ENCODE measurements at places on chromosomes 16 and 17.

- no peak for DNase-seq
Measured at GRCh38 chr17:6637458-6637840, 3.1 kb downstream of the KIAA0753 start.

DNA sequence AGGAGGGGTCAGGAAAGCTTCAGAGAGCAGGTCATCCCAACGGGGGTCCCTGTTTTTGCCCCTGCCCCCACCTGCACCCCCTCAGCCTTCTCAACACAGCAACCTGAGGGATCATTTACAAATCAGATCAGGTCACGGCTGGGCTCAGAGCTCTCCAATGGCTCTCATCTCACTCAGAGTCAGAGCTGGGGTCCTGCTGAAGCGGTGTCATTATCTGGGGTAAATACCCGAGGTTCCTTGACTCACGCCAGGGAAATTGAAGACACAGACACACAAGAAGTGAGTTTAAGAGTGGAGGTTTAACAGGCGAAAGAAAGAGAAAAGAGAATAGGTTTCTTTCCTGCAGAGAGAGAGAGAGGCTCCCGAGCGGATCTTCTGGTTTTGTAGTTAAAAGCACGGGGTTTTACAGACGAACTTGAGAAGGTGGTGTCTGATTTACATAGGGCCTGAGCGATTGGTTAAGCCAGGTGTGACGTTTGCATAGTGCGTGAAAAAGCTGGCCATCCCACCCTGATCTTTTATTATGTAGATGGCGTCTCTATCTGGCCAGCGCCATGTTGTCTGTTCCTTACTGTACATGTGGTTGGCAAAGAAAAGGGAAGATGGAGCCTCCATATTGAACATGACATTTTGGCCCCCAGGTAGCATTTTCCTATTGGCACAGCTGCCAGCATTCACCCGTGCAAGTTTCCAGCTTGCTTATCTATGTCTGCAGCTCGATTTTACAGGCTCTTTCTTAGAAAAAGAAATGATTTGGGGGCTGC, 51.4 kb downstream of the WSB1 start:
- DNase-seq: no peak

DNA sequence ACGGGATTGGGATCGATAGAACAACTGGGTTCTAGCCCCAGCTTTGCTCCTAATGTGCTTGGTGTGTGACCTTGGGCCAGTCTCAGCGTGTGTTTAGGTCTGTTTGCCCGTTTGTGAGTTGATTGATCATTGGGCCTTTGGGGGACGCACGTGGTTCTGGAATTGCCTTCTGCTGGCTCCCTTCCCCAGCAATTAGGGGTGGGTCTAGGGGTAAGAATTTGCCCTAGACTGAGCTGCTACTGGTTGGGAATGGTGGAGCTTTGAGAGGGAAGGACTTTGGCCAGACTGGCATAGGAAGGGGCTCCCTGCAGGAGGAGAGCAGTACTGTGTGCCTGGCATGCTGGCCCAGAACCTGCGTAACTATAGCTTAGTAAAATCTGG, 1.5 kb downstream of the SPNS2 start:
- DNase-seq: peak; percentile 35

GRCh38 chr17:68468334-68468733, 11.0 kb upstream of the WIPI1 start:
- no peak for DNase-seq

DNA sequence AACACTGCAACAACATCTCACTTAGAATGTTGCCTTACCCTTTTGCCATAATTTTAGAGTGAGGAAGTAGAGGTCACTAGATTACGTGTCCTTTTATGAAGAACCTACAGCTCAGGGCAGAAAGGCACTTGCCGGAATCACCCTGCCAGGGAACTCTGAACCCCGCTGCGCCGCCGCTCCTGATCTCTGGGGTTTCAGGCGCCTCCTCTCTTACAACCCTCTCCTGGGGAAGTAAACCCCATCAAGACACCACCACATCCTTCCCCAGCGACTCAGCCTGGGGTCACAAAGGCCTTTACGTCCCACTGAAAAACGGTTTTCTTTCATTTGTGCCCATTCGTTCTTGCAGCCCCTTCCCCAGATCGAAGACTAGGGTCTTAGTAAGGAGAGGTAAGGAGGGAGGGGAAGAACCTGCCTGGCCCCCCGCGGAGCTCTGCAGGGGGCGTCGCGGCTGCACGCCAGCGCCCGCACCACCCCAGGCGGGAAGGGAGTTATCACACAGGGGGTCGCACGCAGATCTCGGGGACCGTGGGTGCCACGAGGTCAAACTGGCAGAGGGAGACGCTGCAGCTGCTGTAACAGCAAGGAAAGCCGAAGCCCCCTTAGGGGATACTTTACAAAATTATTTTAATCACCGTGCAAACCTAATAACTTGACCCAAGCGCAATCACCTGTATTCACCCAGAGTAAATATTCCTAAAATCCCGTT, 1.0 kb upstream of the HLF start:
- no peak for DNase-seq

- no peak for DNase-seq
Measured at GRCh38 chr17:37305406-37305905, 70.3 kb upstream of the C17orf78 start.

DNA sequence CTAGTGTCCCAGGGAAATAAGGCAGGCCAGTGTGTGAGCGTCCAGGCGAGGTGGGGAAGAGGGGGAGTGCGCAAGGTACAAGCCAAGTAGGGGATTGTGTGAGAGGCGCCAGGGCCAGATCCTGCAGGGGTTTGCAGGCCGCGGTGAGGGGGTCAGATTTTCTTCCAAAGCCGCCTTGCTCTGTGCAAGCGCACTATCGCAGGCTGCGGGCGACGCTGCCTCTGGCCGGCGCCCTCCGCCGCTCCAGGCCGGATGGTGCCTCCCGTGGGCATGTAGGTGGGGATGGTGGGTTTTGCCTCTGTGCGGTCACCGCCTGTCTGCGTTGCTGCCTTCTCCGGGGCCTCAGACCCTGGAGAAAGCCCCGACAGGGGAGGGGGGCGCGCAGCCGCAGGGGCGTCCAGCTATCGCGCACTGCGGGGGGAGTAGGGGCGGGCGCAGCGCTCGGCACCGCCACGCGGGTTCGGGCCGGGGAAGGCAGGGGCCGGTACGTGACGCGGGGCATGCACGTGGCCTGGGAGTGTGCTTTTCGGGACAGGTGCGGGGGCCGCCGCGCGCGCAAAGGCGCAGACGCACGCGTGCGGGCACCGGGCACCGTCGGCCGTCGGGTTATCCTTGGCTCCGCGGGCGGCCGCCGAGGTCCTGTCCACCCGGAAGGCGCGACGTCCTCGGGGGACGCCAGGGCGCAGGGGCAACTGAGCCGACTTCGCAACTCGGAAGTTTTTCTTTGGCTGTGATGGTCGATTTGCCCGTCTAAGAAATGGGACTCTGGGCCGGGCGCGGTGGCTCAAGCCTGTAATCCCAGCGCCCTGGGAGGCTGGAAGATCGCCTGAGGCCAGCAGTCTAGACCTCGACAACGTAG, 1.1 kb upstream of the HAPSTR1 start:
- DNase-seq: no peak

DNA sequence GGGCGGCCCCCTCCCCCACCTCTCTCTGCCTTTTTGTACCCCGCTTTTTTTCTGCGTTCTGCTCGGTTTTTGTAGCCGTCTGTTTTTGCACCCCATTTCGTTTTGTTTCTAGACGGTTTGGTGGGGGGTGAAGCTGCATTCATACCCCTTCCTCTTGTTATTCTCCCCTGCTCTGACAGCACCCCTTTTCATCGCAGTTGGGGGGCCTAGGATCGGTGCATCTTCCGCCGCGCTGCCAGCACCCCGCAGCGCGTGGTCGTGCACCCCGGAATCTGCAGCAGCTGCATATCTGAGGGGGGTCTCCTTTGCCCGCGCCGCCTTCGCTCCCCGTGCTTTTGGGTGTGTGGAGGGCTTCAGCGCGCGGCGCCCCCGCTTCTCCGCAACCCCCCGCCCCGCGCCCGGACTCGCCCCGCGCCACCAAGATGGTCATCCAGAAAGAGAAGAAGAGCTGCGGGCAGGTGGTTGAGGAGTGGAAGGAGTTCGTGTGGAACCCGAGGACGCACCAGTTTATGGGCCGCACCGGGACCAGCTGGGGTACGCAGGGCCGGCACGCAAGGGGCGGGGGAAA, 455 bp downstream of the ATP1B2 start:
- DNase-seq: no peak

- no peak for DNase-seq
Measured at GRCh38 chr17:44247440-44247841, 20.5 kb downstream of the SLC4A1 start.

DNA sequence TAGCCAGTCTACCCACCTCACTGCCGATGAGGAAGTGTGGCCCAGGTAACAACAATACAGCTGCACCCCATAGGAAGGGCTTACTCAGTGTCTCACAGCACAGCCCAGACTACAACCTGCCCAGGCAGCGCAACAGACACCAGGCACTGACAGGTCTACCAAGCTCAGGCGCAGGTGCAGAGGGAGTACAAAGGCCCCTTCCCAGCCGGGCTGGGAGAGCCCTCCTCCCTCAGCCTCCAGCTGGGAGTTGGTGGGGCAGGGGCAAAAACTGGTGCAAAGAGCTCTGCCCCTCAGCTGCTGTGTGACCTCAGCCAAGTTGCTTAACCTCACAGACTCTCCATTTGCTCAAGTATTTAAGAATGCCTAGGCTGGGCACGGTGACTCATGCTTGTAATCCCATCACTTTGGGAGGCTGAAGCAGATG, 112.6 kb upstream of the LHX1 start:
- no peak for DNase-seq

GRCh38 chr16:47617732-47618131, 156.6 kb downstream of the PHKB start:
- no peak for DNase-seq

DNA sequence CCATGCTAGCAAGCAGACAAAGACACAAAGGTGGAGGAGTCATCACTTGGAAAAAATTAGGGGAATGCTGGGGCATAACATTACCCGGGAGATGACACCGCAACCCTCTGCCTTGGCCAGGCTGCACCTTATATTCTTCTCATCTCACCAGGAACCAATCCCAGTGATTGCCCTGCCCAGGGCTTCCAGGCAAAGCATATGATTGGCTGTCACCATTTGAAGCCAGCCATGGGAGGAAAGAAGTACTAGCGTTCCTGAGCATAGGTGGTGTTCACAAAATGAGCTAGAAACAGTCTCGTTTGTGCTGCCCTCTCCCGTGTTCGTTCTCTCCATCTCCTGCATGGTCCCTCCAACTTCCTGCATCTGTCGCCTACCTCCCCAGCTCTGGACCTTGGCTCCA, 29.6 kb downstream of the TEKT5 start:
- no peak for DNase-seq

DNA sequence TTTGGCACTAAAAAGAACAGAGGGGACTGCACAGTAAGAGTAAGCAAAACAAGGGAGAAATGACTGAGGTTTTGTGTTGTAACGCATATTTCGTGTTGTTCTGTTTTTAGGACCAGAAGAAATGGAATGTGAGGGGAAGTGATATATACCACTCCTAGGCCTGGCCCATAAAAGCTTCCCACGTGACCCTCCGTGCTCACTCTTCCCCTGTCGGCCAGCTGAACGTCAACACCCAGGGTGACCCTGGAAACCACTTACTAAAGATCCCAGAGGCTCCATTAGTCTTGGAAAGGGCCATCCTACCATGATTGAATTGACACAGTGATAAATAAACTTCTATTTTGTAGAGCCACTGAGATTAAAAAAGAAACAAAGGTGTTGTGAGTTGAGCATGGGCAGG, 79.8 kb downstream of the HELZ start:
- no peak for DNase-seq

GRCh38 chr16:85757341-85757822, 6.5 kb upstream of the C16orf74 start:
- no peak for DNase-seq

DNA sequence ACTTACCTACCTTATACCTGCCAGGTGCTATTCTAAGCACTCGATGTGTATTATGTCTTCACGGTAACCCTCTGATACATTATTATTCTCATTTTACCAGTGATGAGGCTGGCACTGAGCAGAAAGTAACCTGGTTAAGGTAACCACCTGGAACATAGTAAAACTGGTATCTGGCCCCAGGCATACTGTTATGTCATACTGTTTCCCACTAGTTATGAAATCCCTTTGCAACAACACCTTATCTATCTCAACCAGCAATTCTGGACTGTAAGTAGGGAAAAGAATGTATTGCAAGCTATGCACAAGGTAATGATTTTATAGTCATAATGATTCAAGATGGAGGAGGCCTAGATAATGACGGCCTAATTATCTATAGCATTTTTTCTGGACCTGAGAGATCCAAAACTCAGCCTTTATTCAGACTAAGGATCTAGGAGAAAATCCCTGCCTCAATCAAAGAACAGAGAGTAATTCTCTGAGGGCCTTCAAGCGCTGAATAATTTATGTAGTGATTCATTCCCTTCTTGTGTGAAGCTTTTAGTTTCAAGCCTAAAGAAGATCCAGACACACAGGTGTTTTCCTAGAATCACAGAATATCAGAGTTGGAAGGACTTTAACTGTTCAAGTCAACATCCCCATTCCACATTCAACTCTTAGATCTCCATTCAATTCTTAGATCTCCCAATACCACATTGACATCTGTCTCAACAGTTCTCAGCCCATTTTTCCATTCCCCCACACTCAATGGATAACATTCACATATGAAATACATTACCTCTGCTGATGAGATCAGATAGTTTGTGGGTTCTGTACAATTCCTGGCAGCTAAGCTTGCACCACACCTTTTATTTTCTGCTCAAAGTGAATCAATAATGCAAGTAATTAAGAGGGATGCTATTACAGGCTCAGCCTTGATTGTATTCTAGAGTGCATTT, 14.9 kb upstream of the MMD start:
- no peak for DNase-seq

GRCh38 chr16:69223882-69224281, 36.9 kb downstream of the SNTB2 start:
- no peak for DNase-seq

DNA sequence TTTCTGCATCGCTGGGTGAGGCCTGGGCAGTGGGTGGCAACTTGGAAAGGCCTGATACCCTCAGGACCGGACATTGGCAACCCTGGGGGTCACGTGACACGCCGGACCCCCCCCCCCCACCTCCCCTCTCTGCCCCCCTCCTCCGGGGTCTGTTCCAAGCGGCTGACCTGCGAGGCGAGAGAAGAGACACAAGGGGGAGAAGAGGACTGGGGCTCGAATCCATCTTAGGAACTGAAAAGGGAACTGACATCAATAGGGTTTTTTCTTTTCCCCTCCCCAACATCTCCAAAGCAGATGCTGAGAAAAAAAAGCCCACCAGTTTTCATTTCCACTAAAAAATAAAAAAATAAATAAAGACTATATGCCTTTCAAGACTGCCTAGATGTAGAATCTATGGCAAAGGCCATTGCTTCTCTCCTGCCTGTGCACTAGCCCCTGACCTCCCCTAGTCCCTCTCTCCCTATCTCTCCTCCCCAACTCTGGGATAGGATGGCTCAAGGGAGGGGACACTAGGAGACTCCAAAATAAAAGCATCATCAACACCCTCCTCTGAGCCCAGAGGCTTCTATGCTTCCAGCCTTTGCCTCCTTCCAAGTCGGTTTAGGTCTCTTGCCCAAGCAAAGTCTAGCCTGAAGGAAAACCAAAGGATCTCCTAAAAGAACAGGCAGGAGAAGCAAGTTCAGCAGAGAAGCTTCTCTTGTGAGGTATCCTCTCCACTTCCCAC, 7.7 kb upstream of the HOXB2 start:
- no peak for DNase-seq

- DNase-seq: no peak
Measured at GRCh38 chr17:31286587-31286986, 10.5 kb downstream of the OMG start.

- no peak for DNase-seq
Measured at GRCh38 chr16:79977940-79978836, 377.7 kb upstream of the MAF start.
